OCI-M1 (cell line): ENCODE measurements at places on chromosomes 4 and X.
A peak's percentile ranks its signal among the peaks of the same experiment; 100 is the strongest.

DNA sequence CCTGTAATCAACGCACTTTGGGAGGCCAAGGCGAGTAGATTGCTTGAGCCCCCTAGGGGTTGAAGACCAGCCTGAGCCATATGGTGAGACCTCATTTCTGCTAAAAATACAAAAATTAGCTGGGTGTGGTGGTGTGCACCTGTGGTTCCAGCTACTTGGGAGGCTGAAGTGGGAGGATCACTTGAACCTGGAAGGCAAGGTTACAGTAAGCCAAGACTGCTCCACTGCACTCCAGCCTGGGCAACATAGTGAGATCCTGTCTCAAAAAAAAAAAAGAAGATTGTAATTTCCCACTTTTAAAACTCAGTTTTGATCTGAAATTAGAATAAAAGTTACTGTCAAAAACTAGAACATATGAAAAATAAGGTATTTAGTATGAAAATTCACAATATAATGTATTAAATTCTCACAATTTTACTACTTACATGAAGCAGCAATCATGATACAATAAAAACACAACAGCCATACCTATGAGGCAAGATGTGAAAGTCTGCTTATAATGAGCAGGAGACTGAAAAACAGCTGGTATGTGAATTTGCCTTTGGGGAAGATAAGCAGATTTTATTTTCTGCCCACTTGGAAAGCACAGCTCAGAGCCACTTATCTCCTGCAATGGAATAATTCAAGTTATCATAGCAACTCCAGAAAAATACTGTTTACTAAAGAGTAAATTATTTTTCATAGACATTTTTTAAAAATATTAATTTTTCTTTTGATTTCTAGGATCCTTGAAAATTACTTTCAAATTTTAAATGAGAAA is 50.6 kb downstream of the ZGRF1 start:
- no peak for DNase-seq

GRCh38 chr4:104408878-104409277 is 85.8 kb downstream of the CXXC4 start:
- no peak for DNase-seq

- DNase-seq: no peak
Observed at GRCh38 chr4:24601121-24601520, 16.8 kb upstream of the DHX15 start.

- peak; percentile 22 for DNase-seq
Observed at GRCh38 chrX:132612821-132613564, 124.2 kb upstream of the MBNL3 start.

- peak; percentile 36 for DNase-seq
Observed at GRCh38 chrX:126137899-126138298, 28.2 kb downstream of the DCAF12L2 start.

- peak; percentile 81 for DNase-seq
Observed at GRCh38 chr4:76430519-76431388, 4.3 kb upstream of the SHROOM3 start.

DNA sequence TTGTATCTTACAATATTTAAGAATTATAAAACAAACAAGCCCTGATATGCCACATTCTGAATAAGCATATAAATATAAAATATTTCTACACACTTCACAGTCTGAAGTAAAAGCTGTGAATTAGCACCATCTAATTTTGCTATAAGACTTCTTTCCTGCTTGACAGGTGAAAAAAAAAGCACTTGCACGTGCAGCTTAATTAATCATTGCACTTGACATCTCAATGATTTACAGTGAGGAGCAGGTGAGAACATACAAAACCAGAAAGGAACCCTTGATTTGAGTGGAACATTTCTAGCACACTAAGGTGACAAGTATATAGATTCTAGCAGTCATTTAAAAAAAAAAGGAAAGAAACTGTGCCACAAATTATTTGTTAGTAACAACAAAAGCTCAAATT is 47.9 kb downstream of the CHIC2 start:
- DNase-seq: no peak

GRCh38 chr4:148735432-148736155 is 293.4 kb upstream of the NR3C2 start:
- DNase-seq: no peak

GRCh38 chrX:123424546-123424945 is 240.5 kb downstream of the GRIA3 start:
- DNase-seq: peak; percentile 15

DNA sequence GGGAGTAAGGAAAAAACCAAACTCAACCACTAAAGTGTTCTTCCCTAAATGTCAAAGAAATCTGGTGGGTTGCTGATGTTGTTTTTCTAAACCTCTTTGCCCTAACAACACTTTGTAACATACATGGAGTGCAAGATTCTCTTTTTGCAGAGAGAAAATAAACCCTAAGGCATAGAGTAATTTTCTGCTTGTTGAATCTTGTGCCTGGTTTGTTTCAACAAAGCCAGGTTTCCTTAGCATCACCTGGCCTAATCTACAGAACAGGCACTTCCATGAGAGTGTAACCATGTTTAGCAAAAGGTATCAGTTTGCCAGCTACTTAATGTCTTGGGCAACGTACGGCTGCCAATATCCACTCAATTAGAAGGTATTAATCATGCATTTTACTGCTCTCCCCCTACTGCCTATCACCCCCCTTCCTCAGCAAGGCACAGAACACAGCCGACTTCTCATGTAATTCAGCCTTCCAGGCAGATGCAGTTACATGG is 219.2 kb downstream of the MAML3 start:
- DNase-seq: no peak

- DNase-seq: no peak
Observed at GRCh38 chrX:112470551-112470950, 209.2 kb downstream of the LHFPL1 start.

DNA sequence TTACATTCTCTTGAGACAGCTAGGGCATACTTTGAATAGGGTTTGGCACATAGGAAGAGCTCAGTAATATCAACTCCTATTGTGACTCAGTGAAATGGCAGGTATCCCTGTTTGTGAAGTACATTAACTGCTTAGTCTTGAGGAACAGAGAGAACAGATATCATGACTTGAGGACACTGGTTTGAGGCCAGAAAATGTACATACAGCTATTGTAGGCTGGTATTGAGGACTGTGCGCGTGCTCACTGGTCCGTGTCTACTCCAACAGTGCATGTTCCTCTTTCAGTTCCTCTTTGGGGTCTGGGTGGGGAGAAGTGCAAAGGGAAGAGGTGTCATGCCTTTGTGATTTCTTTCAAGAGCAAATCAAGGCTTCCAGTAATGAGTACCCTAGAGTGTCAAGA is 34.6 kb upstream of the TBC1D9 start:
- DNase-seq: peak; percentile 38

- no peak for DNase-seq
Observed at GRCh38 chr4:14182148-14182547, 554.6 kb upstream of the BOD1L1 start.

DNA sequence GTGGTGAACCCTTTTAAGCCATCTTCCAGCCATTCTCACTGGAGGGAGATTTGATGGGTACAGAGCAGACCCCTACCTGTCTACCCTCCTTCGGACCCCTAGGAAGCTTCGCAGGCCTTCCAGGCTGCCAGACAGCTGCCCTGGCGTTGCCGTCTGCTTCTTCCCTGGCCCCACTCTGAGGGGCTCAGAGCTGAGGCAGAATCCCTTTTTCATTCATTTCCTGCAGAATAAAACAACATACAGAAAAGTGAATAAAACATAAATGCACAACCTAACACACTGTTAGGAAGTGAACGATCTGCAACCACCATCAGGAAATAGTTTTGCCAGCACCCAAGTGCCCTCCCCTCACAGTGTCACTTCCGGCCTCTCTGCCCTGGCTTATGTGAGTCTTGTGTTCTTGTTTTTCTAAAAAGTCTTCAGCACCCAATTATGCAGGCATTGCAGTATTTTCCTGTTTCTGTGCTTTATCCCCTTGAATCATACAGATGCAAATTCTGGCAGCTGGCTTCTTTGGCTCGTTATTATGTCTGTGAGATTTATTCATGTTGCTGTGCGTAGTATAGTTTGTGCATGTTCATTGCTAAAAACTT is 5.6 kb upstream of the ADD1 start:
- DNase-seq: no peak

DNA sequence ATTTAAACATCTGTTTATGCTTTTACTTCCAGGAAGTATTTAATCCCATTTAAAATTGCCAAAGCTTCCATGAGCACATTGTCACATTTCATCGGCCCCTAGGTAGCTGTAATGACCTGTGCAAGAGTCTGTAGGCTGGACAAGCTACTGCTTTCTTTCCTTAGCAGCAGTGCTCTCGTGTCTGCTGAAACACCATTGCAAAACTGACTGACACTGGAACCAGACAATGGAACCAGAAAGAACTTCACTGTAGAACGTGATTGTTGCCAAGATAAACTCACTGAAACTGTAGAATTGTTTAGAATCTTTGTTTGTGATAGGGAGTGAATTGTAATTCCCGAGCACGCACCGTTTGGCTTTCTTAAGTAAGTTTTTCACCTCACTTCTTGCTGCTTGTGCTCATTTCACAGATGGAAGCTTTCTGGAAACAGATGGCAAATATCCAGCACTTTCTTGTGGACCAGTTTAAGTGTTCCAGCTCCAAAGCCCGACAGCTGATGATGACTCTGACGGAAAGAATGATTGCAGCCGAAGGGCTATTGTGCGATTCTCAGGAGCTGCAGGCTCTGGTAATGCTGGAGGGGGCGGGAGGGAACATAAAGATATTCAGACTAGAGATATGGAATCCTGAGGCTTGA is 36.9 kb downstream of the EVC start:
- no peak for DNase-seq

- DNase-seq: peak; percentile 84
Observed at GRCh38 chr4:47704693-47705325, 133.1 kb downstream of the CORIN start.

- DNase-seq: no peak
Observed at GRCh38 chr4:27685091-27685490, 824.5 kb downstream of the STIM2 start.

GRCh38 chrX:24934279-24934678 is 81.5 kb downstream of the ARX start:
- no peak for DNase-seq

- DNase-seq: peak; percentile 47
Observed at GRCh38 chr4:38704622-38705154, 40.7 kb downstream of the KLF3 start.

- DNase-seq: no peak
Observed at GRCh38 chr4:76691807-76692582, 205.9 kb downstream of the SOWAHB start.

DNA sequence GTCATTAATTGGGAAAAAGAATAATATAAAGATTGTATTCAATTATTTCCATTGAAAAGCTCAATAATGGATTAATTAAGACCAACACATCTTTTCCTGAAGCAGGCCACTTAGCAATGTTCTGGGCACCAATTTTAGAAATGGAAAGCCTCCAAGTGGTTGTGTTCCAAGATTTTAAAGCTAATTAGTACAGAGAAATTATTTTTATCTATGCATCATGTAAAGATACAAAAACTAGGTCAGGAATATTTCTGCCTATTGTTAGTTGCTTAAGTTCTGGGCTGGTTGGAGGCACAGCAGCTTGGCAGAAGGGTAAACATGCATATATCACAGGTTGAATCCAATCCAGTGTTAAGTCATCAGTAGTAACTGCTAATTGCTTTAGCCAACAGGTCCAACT is 101.9 kb downstream of the RASL11B start:
- DNase-seq: no peak

- DNase-seq: no peak
Observed at GRCh38 chr4:24978291-24979075, 52.3 kb downstream of the LGI2 start.

- DNase-seq: peak; percentile 1
Observed at GRCh38 chrX:38304010-38304409, 23.3 kb downstream of the RPGR start.

- no peak for DNase-seq
Observed at GRCh38 chr4:11354531-11354930, 74.2 kb downstream of the HS3ST1 start.

DNA sequence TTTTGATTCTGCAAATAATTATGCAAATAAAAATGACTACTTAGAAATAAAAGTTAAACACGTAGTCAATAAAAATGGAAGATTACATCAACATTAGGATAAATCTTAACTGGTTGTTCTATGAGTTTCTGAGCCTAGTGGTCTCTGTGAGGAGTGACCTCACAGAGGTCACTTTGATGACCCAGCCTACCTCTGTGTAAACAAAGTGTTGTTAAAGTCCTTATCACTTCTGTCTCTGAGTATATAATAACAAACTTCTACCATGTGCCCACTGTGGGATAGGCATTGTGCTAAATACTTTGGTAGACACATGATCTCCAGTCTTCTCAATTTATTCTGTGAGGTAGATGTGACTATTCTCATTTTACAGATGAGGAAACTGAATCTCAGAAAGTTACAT is 85.4 kb downstream of the PDE5A start:
- no peak for DNase-seq

- DNase-seq: no peak
Observed at GRCh38 chr4:183434666-183435190, 9.7 kb upstream of the CDKN2AIP start.

GRCh38 chr4:7717946-7718490 is 221.6 kb downstream of the AFAP1 start:
- DNase-seq: no peak

DNA sequence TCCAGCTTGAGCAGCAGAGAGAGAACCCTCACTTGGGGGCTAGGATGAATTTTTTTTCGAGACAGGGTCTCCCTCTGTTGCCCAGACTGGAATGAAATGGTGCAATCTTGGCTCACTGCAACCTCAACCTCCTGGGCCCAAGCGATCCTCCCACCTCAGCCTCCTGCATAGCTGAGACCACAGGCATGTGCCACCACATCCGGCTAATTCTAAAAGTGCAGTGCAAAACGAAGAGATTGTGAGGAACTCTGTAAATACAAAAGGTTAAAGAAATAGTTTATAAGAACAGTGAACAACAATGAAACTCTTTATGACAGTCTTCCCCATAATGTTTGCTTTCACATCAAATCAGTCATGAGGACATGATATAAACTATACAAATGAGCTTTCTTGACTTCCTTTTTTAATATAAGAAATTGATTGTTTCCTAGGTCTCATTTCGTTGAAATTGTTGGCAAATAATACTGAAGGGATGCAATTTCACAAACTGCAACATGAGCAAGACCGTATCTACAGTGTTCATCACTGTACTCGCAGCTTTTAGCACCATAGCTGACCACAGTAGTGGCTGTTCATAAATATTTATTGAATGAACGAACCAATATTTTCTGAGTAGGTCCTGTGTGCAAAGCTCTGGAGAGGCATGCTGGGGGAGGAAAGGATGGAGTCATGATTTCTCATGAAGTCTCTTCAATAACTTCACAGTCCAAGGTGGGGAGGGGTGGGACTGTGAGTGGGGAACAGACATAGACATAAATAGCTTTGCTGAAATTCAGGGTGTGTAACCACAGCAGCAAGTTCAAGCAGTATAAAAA is 116.1 kb downstream of the SHROOM3 start:
- no peak for DNase-seq
